ENCODE measurements at places on chromosomes 3 and 15.

DNA sequence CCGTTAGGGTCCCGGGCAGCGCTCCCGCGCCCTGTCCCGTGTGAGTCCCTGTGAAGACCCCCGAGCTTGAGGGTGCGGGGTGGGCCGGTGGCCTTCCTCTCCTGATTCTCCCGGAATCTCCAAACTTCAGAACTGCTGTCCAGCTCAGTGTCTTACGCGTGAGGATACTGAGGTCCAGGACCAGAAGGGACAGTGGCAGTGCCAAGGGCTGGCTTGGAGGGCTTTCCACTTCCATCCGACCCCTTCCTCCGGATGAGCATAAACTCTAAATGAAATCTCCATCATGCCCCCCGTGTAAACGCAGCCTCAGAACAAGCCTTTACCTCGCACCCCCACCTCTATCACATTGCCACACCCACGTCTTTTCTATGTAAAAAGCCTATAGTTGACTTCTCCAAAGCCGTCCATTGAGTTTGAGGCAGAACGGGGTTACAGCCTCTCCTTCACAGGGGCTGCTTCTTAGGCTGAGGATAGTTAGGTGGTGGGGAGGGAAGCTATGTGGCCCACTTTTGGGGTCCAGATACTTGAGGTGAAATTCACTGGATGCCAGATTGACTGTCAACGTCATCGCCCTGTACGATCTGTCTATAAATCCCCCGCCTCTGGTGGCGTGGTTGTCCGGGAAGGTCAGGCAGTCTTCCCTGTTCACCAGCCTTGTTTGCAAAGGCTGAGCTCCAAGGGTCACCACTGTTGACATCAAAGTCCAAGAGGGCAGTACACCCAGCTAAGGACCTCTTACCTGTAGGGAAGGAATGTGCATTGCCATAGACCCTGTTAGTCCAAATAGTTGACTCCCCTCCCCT is 1.1 kb downstream of the EDEM1 start:
- DNase-seq: peak; percentile 46

DNA sequence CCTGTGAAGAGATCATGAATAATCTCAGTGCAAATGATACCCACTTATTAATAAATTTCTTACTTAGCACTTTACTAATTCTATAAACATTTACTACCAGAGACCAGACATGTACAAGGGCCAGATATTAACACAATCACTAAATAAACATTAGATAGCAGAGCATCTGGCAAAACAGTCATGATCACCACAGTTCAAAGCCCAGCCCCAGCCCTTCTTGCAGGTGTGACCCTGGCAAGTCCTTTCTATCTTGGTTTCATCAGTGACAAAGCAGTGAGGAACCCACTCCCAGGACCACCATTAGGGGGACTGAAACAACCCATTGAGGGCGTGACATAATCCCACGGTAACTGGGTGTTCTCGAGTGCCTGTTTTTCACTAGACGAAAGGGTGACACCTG is 11.6 kb downstream of the ZXDC start:
- no peak for DNase-seq

- no peak for DNase-seq
These were observed 282.5 kb downstream of the TBL1XR1 start for GRCh38 chr3:176914764-176915163.

GRCh38 chr3:160781402-160781801 is 25.4 kb downstream of the PPM1L start:
- DNase-seq: no peak
